Memory B cell (primary cell): ENCODE measurements at places on chromosomes 12 and 14.

- no peak for DNase-seq
Measured at GRCh38 chr14:32764131-32764530, 174.5 kb upstream of the NPAS3 start.

DNA sequence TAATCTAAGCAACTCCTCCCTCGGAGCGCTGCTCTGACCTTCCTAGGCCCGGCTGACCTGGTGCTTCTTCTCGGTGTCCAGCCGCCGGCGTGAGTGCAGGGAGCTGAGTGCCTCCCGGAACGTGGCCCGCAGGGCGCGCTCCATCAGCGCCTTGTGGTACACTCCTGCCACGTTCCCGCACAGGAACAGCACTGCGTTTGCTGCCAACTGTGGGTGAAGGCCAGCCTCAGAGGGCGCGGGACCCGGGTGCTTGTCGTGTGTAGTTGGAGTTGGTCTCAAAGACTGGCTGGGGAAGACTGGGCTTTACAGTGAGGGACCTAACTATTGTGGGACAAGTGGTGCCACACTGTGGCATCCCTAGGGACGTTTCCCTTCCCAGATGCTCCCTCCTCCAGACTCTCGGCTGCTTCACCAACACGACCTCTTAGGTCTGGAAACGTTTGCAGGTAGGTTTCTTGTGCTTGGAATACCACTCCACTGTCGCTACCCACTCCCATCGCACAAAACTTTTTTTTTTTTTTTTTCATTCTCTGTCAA lies 3.1 kb downstream of the ADCY4 start:
- DNase-seq, result no peak

GRCh38 chr12:104751594-104751993 lies 206.5 kb downstream of the SLC41A2 start:
- DNase-seq, result peak; percentile 49

- no peak for DNase-seq
Measured at GRCh38 chr12:1234073-1234472, 243.1 kb downstream of the ERC1 start.

- DNase-seq, result no peak
Measured at GRCh38 chr14:92248696-92249095, 74.3 kb upstream of the SLC24A4 start.

- no peak for DNase-seq
Measured at GRCh38 chr14:83885837-83886293, 1644.1 kb upstream of the FLRT2 start.

DNA sequence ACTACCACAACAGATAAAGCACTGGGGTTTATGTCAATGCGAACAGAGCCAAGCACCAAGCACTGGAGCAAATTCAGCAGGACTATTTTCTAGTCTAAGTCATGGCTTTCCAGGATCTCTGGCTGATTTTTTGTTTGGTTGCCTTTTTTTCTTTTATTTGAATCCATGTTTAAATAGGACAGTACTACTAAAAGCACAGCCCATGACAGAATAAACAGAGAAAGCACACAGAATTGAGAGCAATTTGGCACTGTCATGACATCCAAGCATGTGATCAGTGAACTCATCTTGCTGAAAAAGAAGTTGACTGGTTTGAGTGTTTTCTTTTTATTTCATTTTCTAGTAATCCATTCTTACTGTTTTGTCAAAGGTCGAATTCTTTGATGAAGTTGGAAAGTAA lies 23.1 kb upstream of the RERG start:
- no peak for DNase-seq

- no peak for DNase-seq
Measured at GRCh38 chr14:56374421-56374820, 205.2 kb upstream of the TMEM260 start.

DNA sequence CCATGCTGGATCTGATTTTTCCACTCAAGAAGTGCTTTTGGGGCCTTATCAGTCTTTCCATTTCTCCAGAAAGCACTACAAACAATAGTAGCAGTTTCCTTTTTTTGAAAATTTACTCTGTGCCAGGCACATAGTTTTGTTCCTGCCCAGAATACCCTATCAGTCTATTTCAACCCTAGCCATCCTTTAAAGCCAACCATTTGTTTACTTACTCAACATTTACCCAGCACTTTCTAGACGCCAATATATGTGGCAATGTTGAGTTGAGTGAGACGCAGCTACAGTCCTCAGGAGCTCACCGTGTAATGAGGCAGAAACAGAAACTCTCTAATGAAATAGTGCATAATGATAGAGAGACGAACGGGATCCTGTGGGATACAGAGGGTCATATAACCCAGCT lies 32.9 kb upstream of the CHST11 start:
- DNase-seq, result no peak

DNA sequence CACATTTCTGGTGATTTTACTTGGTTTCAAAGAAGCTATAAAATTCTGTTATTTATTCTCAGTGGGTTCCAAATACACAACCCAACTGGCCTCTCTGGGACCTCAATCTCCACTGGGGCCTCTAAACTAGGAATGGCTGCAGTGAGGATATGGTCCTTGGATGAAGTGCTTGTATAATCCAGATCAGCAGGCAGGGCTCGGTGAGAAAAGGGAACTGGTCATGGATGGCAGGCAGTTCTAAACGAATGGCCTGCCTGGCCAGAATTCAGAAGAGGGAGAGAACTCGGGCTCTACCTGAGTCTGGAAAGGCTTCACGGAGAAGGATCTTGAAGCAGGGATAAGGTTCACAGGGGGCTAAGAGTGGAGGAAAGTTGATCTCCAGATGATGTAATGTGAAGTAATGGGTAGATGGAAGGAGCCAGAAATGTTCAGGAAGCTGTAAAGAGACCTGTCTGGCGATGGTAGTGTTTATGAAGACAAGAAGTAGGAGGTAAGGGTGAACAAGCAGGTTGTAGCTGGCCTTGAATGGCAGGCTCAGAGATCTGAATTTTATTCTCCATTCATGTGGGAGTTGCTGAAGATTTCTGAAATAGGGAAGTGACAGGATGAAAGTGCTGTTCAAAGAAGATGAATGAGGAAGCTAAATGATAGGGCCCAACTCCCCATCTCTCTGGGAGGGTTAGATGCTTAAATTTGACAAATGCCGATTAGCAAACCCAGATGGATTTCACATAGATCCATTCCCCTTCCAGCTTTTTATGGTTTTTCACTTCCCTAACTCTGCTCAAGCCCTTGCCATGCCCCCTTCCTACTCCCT lies 31.5 kb upstream of the ANO6 start:
- no peak for DNase-seq

GRCh38 chr12:49219417-49220026 lies 30.6 kb upstream of the TUBA1A start:
- DNase-seq, result no peak
